Activated CD8-positive, alpha-beta memory T cell treated with anti-CD3 and anti-CD28 coated beads for 48 hours (primary cell): ENCODE measurements at places on chromosomes 1 and 21.

- no peak for DNase-seq
Measured at GRCh38 chr1:65762081-65762862, 30.4 kb upstream of the PDE4B start.

DNA sequence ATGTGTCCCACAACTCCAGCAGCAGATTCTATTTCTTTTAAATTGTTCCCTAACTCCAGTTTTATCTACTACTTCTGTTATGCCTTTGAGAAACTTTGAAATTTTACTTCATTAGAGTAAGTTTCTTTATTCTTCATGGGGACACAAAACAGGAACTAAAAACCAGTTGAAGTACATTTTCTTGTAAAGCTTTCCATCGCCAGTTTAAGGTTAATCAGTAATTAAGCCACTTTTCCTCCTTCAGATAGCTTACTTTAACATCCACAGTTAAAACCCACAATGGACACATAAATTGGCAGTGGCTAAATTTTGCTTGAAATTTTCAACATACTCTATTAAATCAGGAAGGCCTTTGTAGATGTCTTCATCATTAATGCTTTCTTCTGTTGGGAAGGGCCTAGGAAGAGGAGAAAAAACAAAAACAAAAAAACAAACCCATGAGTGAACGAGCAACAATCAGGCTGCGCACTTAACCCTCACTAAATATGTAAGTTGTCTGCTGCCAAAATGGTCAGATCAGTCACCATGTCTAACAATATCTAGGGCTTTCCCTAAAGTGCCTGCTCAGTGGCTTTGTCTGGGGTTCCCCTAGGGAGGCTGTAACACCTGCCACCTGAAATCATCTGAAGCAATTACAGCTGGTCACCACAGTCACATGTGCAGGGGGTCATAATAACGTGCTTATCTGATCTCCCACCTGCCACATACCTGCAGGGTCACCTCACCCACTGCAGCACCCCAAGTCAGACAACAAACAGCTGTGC, 187.9 kb downstream of the VAV3 start:
- no peak for DNase-seq

DNA sequence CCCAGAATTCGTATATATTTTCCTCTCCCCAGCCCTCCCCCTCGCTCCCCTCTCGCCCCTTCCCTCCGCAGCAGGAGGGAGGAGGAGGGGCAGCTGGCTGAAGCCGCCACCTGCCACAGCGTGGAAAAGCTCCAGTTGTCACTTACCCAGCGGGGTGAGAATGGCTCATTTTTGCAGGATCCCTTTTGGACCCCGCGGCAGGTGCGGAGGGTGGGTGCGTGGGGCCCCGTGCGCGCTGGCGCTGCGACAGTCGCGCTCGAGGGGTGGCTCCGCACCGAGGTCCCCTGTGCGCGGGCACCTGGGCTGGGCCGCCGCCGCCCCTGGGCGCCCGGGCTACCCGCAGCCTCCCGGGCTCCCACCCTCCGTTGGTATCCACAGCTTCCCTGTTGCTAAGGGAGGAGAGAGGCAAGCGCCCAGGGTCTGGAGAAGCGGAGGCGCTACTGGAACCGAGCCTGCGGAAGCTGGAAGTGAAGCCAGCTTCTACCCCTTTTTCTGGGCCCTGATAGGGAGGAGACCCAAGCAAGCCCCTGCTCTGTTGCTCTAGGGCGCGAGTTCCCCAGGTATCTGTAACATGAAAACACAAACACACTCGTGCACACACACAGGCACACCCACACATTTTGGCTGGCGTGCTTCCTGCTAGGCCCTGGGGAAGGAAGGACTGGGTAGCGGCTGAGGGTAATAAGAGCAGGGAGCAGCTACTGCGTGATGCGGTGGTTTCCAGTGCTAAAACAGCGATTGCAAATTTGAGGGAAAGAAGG, at the start of gene ERICH3:
Gene ERICH3 (minus strand): TSS at position 442 of the 761 bp plus-strand sequence. CDS start 273 bp downstream, at position 169.
- DNase-seq, result no peak

- no peak for DNase-seq
Measured at GRCh38 chr1:212712451-212713303, 13.0 kb upstream of the BATF3 start.

GRCh38 chr21:30463713-30464112, 16.5 kb downstream of the KRTAP19-1 start:
- DNase-seq, result no peak

GRCh38 chr1:204626381-204626780, 59.2 kb downstream of the LRRN2 start:
- no peak for DNase-seq

DNA sequence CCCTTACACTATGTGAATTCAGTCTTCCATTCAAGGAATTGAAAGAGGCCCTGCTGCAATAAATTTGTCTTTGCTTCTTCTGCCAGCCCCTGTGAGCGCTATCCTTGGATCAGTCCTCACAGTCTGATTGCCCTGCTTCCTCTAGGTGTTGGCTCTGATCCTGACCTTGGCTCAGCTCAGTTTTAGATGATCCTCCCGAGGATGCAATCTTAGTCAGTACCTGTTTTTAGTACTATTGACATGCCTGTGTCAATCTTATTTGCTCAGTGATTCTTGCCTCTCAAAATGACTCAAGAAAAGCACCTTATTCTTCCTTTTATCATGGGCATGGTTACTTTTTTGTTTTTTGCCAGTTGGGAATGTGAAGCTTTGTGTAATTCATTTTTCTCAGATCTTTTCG, 101.4 kb upstream of the KCNK1 start:
- DNase-seq, result no peak

- DNase-seq, result no peak
Measured at GRCh38 chr1:72432645-72433267, 150.4 kb upstream of the NEGR1 start.

DNA sequence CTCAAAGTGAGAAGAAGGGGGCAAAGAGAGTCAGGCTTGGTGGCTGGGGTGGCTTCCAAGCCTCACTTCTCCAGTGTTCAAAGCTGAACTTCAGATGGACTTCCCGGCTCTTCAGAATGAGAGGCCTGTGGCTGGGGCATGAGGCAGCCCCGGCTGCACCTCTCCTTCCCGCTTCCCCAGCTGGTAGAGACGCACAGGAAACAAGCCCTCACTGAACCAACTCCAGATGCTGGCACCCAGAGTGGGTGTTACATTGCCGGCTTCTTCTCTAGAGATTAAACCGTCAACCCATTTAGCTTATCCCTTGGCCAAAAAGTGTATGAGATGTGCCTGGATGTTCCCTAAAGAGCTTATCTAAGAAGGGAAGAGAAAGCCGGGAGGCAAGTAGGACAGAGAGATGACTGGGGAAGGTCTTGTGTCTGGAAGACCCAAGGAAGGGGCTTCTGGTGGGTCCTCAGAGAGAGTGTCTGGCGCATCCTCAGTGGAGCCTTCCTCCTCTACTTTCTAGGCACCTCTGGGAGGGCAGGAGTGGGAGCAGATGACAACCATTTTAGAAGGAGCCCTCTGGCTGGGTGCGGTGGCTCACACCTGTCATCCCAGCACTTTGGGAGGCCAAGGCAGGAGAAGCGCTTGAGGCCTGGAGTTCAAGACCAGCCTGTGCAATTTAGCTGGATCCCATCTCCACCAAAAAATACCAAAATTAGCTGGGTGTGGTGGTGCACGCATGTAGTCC, 2.0 kb downstream of the ADAMTSL4 start:
- DNase-seq, result no peak

DNA sequence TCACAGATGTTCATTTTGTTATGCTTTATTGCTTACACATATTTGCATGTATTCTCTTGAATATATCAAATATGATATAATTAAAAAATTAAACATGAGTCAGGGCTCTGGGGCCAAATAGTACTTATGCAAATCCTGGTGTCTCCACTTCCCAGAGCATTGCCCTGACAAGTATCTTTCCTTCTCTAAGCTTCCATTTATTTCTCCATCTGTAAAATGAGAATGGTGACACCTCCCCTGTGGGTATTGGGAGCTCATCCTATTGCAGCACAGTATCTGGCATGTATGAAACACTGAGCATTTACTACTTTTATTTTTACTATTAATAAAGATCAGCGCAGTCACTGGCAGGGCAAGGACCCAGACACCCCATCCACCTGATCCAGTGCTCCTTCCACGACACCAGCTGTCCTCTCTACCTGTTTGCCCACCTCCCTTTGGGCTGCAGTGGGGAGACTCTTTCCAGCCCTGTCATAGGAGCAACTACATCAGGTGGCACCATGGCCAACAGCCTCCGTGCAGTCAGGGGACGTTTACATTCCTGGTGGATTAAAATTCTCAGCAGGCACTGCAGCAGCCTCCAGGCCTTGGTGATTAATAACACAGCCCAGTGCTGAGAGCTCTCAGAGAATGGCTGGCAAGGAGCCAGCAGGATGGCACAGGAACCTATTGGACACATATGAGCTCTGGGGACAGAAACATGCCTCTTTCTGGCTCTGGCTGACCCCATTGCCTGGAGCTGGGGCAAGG, 113.0 kb downstream of the DMRTB1 start:
- no peak for DNase-seq

DNA sequence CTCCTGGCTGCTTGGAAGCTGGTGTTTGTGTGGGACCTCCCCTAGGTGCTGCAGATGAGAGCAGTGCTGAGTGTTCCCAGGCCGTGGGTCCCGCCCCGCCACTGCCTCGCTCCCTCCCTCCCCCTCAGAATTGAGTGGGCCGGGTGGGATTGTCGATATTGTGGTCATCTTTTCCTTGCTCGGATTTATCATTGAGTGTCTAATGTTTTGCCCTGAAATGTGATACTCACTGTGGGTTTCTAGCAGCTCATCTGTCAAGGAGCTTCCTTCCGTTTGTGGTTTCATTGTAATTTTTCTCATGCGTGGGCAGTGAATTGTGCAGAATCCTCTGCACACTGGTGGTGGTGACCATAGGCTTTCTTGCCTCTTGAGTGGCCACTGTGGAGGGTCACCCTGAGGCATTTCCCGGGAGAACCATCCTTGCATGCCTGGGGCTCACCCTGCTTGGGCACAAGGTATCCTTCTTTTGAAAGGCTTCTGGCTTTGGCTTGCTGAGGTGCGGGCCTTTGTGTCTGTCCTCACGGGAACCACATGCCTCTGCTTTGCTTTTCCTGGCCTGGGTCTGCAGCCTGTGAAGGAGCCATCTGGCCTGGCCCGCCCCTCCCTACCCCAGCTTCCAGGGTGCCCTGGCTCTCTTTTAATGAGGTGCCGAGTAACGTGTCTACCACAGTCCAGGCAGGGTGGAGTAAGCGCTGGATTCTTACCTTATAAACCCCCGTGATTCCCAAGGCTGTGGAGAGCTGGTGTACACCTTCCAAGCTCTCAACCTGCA, 25.6 kb downstream of the SLX9 start:
- peak; percentile 10 for DNase-seq

- DNase-seq, result no peak
Measured at GRCh38 chr1:237877631-237878030, 13.1 kb downstream of the ZP4 start.

DNA sequence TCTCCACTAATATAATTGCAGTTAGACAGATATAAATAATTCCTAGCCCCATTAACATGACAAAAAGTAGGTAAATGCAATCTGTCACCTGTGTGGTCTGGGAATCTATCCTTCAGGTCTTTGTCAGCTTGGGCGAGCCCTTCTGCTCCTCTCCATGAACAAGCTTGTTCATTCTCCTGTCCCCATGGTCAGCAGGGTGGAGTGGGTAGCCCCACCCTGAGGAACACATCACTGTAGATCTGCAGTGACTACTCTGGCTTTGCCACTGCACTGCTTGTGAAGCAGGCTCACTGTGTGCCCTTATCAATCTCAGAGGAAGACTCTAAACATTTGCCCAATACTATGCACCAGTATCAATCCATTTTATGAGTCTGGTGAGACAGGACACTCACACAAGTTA, 279.0 kb downstream of the MATN1 start:
- DNase-seq, result no peak
